ENCODE measurements at places on chromosomes 11 and 22.

GRCh38 chr11:12882670-12883069, 126.4 kb upstream of the RASSF10 start:
- no peak for DNase-seq

DNA sequence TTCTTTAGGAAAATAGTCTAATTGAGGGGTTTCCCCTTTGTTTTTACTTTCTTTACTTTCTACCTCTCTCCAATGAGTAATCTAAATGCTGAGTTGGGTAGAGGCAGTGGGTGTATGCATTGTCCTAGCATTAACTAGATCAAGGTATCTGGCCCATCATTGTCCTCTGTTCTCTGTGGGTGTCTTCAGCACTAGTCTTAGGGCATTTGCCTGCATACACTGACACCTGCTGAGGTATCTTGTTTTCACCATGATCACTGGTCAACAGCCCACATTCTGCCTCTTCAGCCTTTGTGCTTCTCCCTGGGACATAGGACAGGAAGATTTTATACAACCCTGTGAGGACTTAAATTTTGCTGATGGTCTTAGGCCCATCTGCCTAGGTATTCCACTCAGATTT, 371.1 kb downstream of the RAB38 start:
- no peak for DNase-seq

- no peak for DNase-seq
Measured at GRCh38 chr11:108224911-108225786, 2.3 kb downstream of the ATM start.

- no peak for DNase-seq
Measured at GRCh38 chr11:15704064-15704463, 589.3 kb downstream of the INSC start.

DNA sequence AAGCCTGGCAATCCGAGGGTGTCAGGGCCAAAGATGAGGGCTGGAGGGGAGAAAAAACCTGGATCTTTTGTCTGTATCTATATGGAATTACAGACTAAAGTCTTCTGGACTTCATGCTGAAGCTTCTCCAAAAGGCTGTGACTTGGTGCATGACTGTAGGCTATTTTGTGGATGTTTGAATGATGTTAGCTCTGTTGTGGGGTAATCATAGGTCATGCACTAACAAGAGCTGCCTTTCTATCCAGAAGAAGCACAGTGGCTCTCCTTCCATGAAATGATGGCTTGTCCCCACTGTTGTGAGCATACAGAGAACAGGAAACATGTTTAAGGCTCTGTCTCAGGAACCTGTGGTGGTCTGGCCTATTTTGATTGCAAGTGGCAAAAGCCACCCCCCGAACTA, 263.3 kb upstream of the PLET1 start:
- DNase-seq, result no peak

- DNase-seq, result no peak
Measured at GRCh38 chr11:31823644-31824331, 12.7 kb upstream of the PAX6 start.
